ENCODE measurements at places on chromosomes 6 and 20.
A peak's percentile ranks its signal among the peaks of the same experiment; 100 is the strongest.

GRCh38 chr6:17714879-17715851 is 8.4 kb upstream of the NUP153 start:
- peak; percentile 11 for DNase-seq

DNA sequence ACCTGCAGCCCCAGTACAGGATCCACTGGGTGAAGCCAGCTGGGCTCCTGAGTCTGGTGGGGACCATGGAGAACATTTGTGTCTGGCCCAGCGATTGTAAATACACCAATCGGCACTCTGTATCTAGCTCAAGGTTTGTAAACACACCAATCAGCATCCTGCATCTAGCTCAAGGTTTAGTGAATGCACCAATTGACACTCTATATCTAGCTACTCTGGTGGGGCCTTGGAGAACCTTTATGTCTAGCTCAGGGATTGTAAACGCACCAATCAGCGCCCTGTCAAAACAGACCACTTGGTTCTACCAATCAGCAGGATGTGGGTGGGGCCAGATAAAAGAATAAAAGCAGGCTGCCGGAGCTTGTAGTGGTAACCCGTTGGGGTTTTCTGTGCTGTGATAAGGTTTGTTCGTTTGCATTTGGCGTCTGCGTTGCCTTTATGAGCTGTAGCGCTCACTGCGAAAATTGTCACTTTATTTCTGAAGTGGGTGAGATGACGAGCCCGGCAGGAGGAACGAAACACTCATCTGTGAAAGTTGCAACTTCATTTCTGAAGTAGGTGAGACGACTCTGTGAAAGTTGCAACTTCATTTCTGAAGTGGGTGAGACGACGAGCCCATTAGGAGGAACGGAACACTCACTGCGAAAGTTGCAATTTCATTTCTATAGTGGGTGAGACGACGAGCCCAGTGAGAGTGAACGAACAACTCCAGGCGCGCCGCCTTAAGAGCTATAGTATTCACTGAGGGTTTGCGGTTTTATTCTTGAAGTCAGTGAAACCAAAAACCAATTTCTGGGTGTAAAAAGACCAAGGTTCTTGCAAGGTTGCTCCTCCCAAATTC is 31.1 kb downstream of the SERPINB6 start:
- DNase-seq = peak; percentile 75

DNA sequence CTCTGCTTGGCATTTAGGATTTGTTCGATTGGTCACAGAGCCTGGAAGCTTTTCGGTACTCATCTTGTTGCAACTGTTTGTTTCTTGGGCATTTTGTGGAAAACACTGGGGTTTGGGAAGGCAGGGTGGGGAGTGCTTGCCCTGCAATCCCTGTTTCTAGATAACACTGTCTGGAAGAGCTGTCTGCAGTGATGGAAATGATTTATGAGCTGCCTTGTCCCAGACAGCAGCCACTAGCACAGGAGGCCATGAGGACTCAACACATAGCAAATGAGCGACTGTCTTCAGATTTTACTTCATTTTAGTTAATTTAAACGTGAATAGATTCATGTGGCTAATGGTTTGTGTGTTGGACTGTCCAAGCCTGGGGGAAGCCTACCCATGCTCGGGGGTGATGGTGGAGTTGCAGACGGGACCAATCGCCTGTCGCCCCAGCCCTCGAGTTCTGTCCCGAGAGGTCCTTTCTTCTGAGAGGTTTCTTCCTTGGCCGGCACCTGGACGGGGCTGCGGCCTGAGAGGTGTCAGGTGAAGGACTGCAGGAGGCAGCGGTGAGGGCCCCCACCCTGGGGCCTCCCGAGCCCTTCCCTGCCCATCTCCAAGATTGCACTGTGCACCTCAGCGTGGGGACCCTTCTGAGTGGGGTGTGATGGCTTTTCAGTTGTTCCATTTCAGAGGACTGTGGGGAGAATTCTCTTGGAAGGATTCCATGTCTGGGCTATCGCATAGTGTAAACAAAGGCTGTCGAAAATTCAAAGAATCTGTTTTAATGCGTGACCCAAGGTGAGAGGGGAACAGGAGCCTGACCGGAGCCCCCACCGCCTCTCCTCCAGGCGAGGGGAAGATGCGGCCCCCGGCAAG is 55.4 kb downstream of the SMOC2 start:
- DNase-seq = no peak

GRCh38 chr20:9070304-9070703 is 1.4 kb downstream of the PLCB4 start:
- DNase-seq = no peak

GRCh38 chr20:60921022-60921622 is 330.9 kb upstream of the CDH4 start:
- peak; percentile 31 for DNase-seq

DNA sequence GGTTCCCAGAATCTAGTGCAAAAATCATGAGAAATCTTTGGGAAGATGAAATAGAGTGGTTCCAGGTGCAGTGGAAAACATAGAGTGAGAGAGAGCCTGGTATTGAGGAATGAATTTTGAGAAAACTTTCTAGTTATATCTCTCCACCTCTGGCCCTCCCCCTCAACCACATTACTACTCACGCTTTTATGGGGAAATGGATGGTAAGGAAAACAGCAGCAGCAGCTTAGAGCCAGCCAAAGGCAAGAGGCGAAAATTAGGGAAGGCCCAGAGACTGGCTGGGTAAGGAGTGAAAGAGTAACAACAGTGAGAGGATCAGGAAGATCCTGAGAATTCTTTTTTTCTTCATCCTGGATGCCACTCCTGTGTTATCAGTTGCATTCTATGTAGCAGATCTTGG is 187.9 kb upstream of the ECI2 start:
- no peak for DNase-seq

- DNase-seq = no peak
These were observed 39.1 kb downstream of the TMX4 start for GRCh38 chr20:7980332-7981046.

DNA sequence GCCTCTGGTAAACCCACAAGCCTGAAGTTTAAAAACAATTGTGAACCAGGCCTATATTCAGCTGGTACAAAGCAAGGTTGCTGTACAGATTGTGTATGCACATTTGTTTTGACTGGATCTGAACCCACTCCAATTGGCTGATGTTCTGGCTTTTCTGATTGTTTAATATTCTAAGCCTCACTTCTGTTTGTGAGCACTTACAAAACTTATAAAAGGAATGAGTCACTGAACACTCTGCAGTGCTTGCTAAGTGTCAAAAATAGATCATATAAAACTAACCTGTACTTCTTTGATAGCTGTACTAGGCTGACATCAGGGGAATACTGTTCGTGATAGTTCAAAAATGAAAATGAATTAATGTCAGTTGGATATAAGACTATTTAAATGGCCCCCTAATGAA is 12.1 kb downstream of the COL21A1 start:
- no peak for DNase-seq
